Activated CD4-positive, alpha-beta T cell treated with anti-CD3 and anti-CD28 coated beads, Interleukin-2, amount 10 ng/mL, durations not matched to agents 24 days and 14 days (primary cell): ENCODE measurements at places on chromosomes 2 and 18.

DNA sequence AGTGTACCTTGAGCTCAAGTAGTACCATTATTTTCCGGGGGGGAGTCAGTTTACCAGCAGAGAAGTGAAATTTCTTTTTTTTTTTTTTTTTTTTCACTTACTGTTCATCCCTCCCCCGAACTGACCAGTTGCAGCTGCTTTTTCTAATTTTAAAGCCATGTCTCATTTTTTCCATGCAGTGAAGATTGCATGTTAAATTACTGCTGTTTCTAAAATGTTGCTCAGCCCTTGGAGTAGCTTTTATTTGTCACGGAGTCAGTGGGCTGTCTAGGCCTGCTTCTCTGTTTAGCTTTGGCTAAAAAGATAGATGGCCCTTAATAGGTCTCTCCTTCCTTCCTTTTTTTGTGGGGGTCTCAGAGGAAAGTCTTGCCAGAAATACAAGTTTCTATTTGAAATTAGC is 70.2 kb downstream of the NGEF start:
- H3K4me1 ChIP-seq = peaks cover 3% of the 10 kb centered on the region
- H3K4me3 ChIP-seq = no peak overlapping the region
- no peak for DNase-seq

DNA sequence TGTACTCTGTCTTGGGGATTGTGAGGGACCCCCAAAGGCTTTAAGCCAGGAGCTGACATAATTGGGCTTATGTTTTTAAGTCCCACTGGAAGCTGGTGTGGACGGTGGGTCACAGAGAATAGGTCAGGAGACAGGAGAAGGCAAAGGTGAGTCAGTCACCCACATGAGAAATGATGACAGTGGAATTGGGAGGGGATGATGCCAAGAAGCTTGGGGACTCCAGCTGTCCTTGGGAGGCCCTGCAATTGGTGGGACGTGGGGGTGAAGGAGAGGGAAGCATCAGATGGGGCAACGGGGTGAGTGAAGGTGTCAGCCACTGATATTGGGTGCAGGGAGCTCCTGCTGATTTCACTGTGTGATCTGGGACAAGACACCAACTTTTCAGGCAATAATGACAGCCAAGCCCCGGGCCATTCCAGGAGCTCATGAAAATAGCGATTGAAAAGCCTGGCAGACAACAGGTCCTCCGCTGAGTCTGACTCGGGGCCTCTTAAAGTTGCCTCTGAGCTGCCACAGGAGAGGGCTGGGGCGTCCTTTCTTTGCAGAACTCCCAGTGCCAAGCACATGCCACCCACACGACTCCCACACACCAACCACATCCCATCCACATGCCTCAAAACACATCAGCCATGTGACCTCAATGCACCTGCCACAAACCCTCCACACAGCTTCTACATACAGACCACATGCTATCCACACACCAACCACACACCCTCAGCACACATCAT is 13.4 kb downstream of the TNS1 start:
- H3K27me3 ChIP-seq = peaks cover 2% of the 10 kb centered on the region
- no peak for DNase-seq
- H3K27ac ChIP-seq = peak overlapping the region; percentile 3
- H3K36me3 ChIP-seq = no peaks in the 10 kb centered on the region
- H3K4me3 ChIP-seq = no peak overlapping the region

- no peaks in the 10 kb centered on the region for H3K27me3 ChIP-seq
- no peaks in the 10 kb centered on the region for H3K36me3 ChIP-seq
- no peak overlapping the region for H3K27ac ChIP-seq
- DNase-seq = no peak
- H3K4me3 ChIP-seq = no peak overlapping the region
Observed at GRCh38 chr2:119252186-119253113, 28.8 kb downstream of the STEAP3 start.

- H3K4me3 ChIP-seq = no peak overlapping the region
- no peaks in the 10 kb centered on the region for H3K27me3 ChIP-seq
- H3K36me3 ChIP-seq = no peaks in the 10 kb centered on the region
- no peak overlapping the region for H3K27ac ChIP-seq
- DNase-seq = no peak
- no peaks in the 10 kb centered on the region for H3K4me1 ChIP-seq
Observed at GRCh38 chr18:1057367-1057766, 152.7 kb downstream of the ADCYAP1 start.

- no peak overlapping the region for H3K27ac ChIP-seq
- no peak overlapping the region for H3K4me3 ChIP-seq
- peaks cover 2% of the 10 kb centered on the region for H3K4me1 ChIP-seq
- peaks cover 6% of the 10 kb centered on the region for H3K27me3 ChIP-seq
- no peak for DNase-seq
Observed at GRCh38 chr18:289026-289425, 21.2 kb upstream of the THOC1 start.

DNA sequence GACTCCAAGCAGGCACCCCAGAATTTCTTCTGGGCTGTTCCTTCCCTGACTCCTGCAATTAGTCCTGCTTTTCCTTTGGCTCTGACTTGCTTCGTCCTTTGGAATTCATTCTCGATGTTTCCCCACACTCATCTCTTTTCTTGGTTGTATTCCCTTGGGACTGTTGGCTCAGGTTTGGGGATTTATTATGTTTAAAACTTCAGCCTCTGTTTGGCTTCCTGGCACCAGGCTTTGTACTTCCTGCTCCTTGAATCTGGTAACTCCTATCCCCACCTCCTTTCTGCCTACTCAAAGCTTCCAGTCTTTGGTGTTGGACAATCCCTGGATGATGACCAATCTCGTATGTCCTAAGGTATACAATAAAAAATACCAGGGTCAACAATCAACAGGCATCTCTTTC is 1.8 kb upstream of the KCNE4 start:
- H3K27ac ChIP-seq = no peak overlapping the region
- H3K4me3 ChIP-seq = no peak overlapping the region
- H3K36me3 ChIP-seq = no peaks in the 10 kb centered on the region
- no peak for DNase-seq
- H3K4me1 ChIP-seq = no peaks in the 10 kb centered on the region
